CD4-positive, alpha-beta T cell treated with Interleukin-21 for 1 hour (primary cell): ENCODE measurements at places on chromosomes 5 and 9.

DNA sequence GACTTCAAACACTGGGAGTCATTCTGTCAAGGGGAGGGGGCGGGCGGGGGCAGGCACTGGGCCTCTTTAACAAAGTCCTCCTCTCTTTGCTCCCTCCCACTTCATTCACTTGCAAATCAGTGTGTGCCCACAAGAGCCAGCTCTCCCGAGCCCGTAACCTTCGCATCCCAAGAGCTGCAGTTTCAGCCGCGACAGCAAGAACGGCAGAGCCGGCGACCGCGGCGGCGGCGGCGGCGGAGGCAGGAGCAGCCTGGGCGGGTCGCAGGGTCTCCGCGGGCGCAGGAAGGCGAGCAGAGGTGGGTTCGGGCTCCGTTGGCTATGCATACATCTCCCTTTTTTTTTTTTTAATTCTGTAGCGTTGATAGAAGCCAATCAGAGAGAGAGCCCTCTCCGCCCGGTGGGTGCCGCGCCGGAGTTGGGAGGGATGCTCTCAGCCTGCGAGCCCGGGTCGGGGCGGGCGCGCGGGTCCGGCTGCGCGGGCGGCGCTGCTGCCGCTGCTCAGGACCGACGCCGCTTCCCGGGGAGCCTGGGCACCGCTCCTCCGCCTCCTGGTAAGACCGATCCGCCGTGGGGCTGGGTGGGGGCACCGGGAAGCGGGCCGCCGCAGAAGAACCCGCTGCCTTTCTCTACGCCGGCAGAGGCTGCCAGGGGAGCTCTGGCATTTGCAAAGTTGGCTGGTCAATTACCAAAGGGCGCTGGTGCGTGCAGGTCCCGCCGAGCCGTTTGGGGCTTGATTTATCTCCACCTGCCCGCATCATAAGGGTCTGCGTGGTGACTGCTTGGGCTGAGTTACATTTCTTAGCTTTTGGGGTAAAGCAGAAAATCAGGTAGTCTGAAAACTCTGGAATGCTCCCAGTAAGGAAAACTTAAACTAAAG is at the start of gene CDH6:
Gene CDH6 (plus strand): TSS at position 96 of the 877 bp plus-strand sequence. CDS start 73,788 bp downstream, outside the sequence.
- DNase-seq: no peak

DNA sequence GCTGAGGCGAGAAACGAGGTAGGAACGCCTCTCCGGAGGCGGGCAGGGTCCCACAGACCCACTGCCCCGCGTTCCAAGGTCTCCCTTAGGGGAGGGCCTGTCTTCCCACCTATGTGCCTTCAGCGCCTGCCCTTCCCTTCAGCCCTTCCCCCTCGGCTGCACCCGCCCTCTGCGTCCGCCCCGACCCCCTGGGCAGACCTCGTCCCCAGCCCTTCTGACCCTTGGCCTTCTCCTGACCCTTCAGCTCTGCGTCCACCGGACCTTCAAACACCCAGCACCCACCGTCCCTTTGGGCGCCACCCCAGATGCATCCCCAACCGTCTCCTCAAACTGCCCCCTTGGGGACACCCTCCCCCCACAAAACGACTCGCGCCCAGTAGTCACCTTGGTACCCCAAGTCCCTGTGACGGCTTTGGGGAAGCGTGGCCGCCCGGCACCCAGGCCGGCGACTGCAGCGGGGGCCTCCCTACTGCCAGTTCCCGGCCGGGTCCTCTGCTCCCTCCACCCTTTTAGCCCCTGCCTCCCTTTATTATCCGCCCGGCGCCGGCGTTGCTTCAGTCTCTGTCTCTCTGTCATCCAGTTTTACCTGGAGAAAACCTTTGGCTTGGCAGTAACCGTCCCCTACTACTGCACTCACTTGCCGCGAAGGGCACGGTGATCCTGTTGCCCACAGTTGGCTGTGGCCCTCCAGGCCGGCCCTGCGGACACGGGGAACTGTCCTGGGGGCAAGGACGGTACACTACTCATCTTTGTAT is 421 bp downstream of the RUSC2 start:
- no peak for DNase-seq

DNA sequence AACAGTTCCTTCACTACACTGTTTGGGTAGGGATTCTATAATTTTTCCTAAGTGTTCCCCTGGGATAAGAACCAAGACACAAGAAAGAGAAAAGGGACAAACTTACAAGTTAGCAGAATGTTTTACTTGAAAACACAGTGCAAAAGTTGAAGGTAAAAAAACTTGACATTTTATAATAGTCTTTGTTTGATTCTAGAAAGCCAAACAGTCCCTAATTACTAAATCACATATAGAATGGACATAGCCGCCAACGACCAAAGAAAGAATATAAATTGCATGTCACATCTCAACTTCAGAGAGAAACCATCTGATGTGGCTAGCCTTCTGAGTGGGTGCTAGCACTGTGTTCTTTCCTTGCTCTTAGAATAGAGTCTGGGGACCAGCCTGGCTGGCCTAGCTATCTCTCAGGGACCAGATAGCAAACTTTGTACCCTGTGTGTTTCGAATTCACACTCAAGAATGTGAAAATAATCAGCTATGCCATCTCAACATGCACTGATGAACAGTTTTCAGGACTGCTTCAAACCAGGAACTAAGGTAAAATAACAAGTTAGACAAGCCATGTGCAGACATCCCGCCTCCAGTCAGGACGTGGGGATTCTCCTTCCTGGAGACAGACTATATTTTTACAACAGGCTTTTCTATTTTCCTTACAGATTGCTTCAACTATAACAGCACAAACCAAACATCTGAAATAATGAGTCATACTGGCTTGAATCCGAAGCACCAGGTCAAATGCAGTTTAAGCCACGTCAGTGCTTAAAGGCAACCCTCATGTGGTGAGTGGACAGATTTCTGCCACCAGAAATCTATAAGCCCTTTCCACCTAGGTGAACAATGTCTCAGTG is 53.7 kb downstream of the LHFPL2 start:
- DNase-seq: no peak

DNA sequence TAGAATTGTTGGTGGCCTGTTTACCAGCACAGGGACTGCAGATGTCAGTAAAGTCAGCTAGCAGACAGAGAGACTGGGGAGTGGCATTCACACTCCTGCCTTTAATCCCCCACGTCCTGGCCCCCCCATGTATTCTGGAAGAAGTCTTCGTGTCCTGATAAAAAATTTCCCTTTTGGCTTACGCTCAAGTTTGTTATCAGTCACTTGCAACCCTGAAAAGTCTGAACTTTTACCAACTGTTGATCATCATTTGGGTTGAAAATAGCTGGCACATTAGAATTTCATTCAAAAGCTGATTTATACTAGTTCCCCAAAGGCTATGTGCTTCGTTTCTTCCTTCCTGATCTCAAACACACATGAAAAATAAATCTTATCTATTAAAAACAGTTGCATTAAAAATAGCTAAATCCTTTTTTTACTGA is 5.8 kb upstream of the CRHBP start:
- no peak for DNase-seq

DNA sequence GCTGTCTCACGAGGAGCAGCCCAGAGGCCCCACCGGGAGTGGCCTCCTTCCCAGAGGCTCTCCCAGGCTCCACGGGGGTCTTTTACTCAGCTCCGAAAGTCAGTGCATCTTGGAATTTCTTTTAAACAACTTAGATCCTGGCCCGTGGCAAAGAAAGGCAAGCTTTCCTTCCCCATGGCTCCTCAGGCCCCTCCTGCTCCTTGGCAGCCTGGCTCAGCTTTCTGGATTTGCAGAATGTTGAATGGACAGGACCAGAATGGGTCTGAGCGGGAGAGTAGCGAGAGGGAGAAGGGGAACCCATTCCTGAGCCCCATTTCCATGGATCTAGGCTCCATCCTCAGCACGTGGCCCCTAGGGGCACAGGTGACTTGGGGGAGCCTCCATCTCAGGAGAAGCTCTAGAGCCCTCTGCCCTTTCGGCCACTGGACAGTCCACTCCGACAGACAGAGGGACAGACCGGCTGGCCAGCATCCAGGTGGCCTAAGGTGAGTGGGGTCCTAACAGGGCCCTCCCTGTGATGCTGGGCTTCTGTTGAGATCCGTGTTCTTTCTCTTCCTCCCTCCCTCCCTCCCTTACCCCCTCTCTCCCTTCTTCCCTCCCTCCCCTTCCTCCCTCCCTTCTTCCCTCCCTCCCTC is 173.9 kb upstream of the PPP1R26 start:
- DNase-seq: no peak

- DNase-seq: peak; percentile 24
Measured at GRCh38 chr5:6713274-6714225, at the start of gene TENT4A. TENT4A (plus strand) TSS chr5:6713432; CDS start chr5:6713984, 552 bp downstream.

DNA sequence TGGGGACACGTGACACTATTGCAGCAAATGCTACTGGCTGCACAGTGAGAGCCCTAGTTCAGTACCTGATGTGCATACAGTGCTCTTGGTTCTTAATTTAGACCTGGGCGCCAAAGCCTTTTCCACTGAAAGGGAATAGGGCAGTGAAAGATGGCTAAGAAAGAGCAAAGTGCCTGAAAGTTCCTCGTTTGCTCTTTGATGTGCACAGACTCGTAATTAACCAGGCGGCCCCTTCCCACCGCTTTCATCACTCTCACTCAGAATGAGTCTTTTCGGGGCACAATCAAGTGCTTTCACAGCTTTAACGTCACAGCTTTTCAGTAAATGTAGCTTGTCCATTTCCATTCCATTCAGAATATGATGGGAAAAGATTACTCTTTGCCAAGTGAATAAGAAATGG is 116.6 kb upstream of the ADRA1B start:
- no peak for DNase-seq

GRCh38 chr5:41772056-41772455 is 98.2 kb downstream of the OXCT1 start:
- DNase-seq: no peak

- DNase-seq: no peak
Measured at GRCh38 chr5:68911840-68912690, 181.7 kb upstream of the SLC30A5 start.

- no peak for DNase-seq
Measured at GRCh38 chr5:2172471-2172870, 289.7 kb upstream of the IRX4 start.

DNA sequence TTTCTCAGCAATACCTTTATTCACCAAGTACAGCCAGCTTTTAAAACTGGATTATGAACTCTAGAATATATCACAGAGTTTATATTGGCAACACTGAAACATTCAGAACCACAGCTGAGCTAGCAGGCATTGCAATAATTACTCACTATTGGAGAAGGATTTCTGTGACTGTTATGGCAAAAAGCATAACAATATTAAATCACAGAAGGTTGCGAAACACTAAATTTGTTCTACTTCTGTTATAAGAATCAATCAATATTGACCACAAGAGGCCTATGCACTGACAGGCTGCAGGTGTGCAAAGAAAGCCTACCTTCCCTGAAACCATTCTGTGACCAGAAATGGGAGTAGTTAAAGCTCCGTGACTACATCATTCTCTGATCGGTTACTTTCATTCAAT is 59.2 kb downstream of the AP3B1 start:
- no peak for DNase-seq

GRCh38 chr5:137462265-137462590 is 36.9 kb downstream of the SPOCK1 start:
- DNase-seq: no peak

- no peak for DNase-seq
Measured at GRCh38 chr9:76255781-76256455, 138.3 kb downstream of the RFK start.

DNA sequence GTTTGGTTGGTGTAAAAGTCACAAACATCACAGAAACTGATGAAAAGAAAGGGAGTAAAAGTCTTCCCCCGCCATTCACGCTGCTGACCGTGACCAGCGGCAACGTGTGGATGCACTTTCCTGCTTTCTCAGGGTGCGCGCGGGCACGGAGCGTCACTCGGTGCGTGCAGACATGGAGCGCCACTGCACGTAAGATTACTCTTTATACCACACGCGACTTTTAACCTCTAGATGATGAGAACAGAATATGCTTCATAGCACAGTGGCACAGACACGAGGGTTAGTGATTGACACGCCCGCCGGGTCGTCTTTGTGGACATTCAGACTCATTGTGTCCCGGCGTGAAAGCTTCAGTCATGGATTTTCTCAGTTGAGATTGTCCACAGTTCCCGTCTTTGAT is 15.7 kb downstream of the CEP72 start:
- DNase-seq: no peak

DNA sequence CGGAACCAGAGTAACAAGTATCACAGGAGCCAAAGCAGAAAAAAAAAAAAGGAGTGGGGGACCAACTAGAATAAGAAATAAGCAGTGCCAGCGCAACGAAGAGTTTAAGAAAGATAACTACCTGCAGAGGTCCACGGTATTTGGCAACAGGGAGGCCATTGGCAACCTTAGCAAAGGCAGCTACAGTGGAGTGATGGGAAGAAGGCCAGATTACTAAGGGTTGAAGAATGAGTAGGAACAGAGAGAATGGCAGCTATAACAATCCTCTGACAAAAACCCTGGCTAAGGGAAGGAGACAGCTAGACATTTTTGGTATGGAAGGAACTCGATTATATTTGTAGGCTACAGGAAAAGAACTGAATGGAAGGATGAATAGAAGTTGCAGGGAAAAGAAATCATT is 93.4 kb upstream of the DMAC1 start:
- DNase-seq: no peak

- no peak for DNase-seq
Measured at GRCh38 chr5:50606179-50606578, 60.3 kb upstream of the PARP8 start.

DNA sequence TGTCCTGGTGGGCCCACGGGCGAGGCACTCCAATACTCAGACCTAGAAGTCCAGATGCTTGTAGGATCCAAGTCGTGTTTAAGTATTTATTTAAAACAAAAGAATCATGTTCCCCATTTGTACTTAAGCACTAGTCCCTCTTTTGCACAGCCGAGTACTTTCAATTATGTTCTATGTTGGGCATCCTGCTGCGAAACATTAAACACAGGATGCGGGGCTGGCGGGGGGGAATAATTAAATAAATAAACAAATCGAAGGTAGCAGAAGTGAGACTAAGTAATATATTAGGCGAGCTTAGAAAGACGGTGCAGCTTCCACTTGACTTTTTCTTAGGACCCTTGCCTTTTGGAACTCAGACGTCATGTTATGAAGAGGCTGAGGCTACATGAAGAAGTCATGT is 1129.2 kb upstream of the ACO1 start:
- DNase-seq: no peak

- no peak for DNase-seq
Measured at GRCh38 chr5:10331341-10331796, 22.1 kb upstream of the MARCHF6 start.
